Motor neuron (in vitro differentiated cells): ENCODE measurements at places on chromosomes 16 and 17. TPM values are rescaled to one million over a fixed set of nuclear protein-coding genes. Genes with fewer than 3 reads are reported as not detected.

Gene HS3ST6
- 0.44 TPM in 1 of 2 replicates, not detected in the other for total RNA-seq

Gene KRTAP3-1
- total RNA-seq = not detected in 2 replicates

Gene UBE2O
- 30.7 and 31.7 TPM in 2 replicates for total RNA-seq

Gene CCL7
- total RNA-seq = not detected in 2 replicates

- no peak for ATAC-seq
Measured at GRCh38 chr17:78527345-78527744, 49.9 kb downstream of the DNAH17 start.

GRCh38 chr17:22517716-22518115, 825.4 kb downstream of the KCNJ18 start:
- no peak for ATAC-seq

DNA sequence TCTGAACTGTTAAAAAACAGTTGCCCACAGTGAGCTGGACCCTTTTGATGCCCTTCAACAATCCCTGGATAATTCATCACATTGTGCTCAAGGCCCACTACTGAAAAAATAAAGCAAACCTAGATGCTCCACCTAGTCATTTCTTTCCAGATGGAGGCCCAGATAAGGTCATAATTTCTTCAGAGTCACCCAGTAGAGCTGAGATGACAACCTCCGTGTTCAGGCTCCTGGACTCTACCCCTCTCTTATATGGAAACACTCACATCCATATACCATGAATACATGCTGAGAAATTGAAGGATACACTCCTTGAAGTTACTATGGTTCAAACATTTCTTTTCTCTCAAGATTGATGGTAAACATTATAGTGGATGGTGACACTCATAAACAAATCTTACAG, 2.7 kb upstream of the ABCA3 start:
- no peak for ATAC-seq

DNA sequence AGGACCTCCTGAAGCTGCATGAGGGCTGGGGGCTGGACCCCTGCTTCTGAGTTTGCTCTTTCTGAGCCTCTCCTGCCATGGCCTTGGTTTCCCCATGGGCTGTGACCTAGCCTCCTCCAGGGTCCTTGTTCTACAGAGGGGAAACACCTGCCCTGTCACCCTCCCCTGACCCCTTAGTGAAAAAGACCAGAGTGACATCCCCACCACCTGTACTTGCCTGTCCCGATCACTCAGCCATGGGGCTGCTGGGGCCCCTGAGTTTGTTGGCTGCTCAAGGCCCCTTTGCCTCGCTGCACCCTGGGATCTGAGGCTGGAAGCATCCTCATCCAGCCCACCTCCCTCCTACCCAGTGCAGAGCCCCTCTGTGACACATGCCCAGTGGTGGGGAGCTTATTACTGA, 800 bp downstream of the NOD2 start:
- no peak for ATAC-seq

DNA sequence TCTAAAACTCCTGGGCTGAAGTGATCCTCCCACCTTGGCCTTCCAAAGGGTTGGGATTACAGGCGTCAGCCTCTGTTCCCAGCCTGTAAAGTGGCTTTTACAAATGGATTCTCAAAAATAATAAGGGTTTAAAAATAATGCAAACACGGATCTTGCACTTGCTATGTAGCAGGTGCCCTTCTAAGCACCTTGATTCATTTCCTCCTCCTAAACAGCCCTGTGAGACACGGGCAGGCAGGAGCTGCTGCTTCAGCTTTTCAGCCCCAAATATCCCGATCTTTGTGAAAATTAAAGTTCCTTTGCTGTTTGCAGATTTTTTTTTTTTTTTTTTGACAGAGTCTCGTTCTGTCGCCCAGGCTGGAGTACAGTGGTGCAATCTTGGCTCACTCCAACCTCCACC, 31.7 kb downstream of the NAGPA start:
- no peak for ATAC-seq

DNA sequence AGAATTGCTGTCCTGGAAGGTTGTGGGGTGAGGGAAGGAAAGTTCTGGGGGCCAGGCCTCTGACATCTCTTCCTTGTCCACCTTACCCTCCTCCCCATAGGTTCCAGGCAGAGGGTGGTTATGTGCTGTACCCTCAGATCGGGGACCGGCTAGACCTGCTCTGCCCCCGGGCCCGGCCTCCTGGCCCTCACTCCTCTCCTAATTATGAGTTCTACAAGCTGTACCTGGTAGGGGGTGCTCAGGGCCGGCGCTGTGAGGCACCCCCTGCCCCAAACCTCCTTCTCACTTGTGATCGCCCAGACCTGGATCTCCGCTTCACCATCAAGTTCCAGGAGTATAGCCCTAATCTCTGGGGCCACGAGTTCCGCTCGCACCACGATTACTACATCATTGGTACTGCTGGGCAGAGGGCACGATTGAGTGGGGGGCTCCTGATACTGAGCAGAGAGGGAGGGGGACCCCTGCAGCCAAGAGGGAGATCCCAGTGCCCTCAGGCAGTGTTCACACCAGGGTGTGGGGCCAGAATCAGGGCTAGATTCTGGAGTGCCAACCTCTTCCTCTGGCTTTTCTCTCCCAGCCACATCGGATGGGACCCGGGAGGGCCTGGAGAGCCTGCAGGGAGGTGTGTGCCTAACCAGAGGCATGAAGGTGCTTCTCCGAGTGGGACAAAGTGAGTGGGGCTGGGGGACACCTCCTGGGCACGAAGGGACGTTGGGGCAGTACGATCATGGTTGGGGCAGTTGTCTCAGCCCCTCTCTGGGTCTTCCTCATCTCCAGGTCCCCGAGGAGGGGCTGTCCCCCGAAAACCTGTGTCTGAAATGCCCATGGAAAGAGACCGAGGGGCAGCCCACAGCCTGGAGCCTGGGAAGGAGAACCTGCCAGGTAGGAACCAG, 3.1 kb downstream of the EFNB3 start:
- ATAC-seq = no peak

GRCh38 chr17:76909971-76910760, 42.0 kb downstream of the MGAT5B start:
- peak; percentile 58 for ATAC-seq

DNA sequence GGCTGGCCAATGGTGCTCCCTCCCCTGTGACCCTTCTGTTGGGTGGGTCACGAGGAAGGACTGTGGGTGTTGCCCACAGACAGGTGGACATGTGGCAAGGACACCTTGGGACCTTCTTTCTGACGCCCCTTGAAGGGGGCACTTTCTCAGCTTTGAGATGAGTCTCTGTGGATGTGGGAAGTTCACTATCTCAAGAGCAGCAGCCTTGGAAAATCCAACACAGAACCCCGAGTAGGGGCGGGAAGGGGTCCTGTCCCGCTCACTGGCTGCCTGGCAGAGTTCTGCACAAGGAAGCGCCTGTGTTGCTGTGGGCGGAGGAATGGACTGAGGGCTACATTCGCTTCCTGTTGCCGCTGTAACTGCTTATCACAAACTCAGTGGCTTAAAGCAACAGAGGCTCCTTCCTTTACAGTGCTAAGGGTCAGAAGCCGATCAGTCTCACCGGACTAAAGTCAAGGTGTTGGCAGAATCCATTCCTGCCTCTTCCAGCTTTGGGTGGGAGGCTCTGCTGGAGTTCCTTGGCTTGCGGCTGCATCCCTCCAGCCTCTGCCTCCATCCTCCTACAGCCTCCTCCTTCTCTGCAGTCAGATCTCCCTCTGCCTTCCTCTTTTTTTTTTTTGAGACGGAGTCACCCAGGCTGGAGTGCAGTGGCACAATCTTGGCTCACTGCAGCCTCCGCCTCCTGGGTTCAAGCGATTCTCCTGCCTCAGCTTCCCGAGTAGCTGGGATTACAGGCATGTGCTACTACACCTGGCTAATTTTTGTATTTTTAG, 305.2 kb downstream of the SEC14L1 start:
- no peak for ATAC-seq

- ATAC-seq = no peak
Measured at GRCh38 chr17:82703036-82703745, 4.7 kb upstream of the RAB40B start.

DNA sequence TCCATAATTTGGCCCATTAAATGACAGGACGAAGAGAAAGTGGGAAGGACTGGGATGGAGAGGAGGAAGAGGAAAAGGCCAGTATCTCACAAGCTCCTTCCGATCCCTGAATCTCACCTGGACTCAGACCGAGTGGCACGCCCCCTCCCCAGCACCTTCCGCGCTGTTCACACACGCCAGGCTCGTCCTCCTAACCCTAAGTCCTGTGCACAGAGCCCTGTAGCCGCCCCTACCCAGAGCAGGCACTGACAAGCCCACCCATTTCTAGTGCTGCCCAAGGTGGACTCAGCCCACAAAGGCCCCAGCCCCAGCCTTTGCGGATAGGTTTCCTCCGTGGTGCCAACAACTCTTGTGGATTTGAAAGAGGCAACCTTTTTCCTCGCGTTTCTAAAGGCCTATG, 9.2 kb downstream of the HS3ST3B1 start:
- ATAC-seq = no peak

- ATAC-seq = no peak
Measured at GRCh38 chr16:648071-648780, 939 bp upstream of the WDR90 start.

- ATAC-seq = no peak
Measured at GRCh38 chr16:70612931-70613330, 33.4 kb upstream of the IL34 start.

DNA sequence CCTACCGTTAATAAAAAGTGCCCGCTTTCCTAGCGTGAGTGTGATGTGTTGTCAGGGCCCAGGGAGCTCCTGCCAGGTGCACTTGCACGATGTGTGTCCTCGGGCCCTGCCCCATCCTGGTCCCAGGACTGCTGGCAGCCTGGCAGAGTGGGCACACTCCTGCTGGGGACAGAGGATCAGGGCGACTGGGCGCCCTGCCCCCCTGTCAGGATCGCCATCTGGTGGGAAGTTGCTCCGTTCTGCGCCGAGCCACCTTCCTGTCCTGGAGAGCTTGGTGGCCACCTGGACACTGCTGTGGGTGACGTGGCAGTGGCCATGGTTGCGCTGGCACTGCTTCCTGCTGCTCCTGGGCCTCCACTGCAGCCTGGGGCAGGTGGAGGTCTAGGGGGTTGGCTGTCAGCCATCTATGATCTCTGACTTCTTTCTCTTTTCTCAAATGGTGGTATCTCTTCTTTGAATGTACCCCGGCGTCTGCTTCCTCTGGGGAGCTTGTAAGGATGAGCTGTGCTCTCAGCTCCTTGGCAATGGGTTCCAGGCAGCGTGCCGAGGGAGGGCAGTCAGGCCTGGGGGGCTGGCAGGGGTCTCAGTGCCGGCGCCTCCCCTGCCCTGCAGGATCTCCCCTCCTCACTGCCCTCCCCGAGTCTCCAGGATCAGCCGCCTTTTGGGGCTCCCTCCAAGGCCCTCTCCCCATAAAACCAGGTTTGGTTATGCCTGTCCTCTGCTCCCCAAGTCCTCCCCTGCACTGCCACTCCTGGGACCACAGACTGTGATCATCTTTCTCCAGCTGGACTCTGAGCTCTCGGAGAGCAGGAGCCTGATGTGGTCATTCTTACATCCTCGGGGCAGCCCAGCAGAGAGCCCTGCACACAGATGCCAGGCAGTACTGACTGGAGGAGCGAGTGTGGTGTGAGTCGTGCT, 76.9 kb downstream of the AMFR start:
- ATAC-seq = no peak

DNA sequence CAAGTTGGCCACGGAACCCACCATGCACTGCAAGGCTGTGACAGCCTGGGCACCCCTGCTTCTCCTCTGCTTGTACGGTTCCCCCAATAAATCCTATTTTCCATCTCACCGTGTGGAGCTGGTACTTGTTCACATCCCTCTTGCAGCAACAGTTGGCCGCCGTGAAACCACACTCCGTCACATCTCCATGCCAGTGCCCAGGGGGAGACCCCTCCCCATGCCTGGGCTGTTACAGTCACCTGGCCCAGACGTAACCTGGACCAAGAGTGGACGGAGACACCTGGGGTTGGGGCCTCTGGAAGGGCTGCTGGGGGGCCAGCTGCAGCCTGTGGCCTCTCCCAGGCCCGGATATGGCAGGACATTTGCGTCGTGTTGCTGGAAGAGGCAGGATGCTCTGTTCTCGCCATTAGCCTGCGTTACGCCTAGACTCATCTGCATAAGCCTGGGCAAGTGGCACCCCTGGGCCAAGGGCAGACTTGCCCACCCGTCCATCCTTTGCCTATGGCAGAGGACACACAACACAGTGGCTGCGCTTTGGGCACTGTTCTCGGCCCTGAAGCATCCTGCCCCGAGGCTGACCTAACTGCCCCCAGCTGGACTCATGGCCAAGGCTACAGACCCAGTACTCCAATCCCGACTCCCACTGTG, 14.2 kb upstream of the KREMEN2 start:
- ATAC-seq = no peak

DNA sequence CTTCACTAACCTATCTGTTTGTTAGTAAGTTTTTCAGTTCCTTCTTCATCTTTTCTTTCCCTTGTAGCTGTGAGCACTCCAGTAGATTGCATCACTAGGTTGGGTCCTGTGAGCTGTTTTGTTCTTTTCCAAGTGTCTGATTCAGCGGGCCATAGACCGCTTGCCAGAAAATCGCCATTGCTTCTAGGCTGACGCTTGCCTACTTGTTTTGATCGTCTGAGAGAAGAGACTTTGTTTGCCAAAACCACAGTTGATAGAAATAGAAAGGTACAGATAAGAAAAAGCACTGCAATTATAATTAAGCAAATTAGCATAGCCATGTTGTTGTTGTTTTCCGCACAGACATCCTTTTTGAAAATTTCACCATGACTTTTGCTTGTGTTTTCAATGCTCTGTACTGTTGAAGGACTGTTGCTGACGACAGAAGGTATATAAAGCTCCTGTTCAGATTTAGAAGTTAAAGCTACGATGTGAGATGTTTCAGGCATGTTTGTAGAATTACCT, 3.1 kb downstream of the EVI2A start:
- no peak for ATAC-seq

DNA sequence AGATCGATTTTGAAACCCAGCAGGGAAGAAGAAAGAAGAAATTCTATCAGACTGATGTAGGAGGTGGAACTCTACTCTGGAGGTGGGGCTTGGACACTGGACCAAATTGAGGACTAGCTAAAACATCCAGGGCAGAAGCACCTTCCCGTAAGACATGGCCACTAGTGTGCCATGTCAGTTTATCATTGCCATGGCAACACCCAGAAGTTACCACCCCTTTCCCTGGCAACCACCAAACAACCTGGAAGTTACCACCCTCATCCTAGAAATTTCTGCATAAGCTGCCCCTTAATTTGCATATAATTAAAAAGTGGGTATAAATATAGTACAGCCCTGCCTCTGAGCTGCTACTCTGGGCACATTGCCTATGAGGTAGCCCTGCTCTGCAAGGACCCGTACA, 66.7 kb downstream of the NACA2 start:
- ATAC-seq = no peak

DNA sequence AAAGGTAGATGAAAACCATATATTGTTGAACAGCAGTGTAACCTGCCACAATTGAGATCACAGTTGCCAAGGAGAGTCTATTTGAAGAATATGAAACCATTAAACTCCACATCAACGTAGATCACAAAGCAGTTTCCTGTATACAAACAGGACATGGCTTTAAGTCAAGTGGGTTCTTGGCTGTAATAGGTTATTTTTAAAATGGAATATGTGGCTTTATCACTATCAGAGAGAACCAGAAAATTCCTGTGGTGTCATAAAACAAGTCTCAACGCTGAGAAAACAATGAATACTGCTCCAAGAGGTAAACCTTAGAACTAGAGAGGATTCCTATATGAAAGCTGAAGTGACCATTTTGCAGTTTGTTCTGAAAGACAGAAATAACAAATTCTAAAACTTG, 999.7 kb downstream of the CDH11 start:
- ATAC-seq = no peak
